ENCODE measurements at places on chromosomes 5 and 9.

DNA sequence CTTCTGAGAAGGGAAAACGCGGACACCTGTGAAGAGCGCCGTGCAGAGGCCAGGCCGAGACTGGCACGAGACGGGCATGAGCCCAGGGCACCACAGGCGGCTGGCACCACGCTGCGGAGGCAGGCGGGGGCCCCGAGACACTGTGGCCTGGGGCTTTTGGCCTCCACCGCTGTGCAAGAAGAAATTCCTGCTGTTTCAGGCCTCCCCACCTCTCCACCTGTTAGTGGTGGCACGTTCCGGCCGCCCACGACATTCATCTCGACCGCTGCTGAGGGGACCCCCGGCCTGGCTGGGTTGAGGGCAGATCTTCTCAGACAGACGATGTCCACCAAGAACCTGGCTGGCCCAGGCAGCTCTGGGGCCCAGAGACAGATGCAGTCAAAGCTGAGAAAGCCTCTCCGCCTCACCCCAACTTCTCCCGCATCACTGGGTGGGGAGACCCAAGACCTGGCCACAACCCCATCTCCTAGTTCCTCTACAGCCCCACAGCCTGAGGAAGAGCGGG lies 11.5 kb downstream of the NACC2 start:
- no peak for DNase-seq

GRCh38 chr9:69035438-69036308 lies at the start of gene FXN:
FXN (plus strand) TSS chr9:69035752; CDS start chr9:69035783, 31 bp downstream.
- DNase-seq = peak; percentile 46

- no peak for DNase-seq
These were observed 228.9 kb upstream of the CD180 start for GRCh38 chr5:67425514-67425913.

GRCh38 chr9:131441441-131441840 lies 47.6 kb downstream of the PRRC2B start:
- DNase-seq = no peak

DNA sequence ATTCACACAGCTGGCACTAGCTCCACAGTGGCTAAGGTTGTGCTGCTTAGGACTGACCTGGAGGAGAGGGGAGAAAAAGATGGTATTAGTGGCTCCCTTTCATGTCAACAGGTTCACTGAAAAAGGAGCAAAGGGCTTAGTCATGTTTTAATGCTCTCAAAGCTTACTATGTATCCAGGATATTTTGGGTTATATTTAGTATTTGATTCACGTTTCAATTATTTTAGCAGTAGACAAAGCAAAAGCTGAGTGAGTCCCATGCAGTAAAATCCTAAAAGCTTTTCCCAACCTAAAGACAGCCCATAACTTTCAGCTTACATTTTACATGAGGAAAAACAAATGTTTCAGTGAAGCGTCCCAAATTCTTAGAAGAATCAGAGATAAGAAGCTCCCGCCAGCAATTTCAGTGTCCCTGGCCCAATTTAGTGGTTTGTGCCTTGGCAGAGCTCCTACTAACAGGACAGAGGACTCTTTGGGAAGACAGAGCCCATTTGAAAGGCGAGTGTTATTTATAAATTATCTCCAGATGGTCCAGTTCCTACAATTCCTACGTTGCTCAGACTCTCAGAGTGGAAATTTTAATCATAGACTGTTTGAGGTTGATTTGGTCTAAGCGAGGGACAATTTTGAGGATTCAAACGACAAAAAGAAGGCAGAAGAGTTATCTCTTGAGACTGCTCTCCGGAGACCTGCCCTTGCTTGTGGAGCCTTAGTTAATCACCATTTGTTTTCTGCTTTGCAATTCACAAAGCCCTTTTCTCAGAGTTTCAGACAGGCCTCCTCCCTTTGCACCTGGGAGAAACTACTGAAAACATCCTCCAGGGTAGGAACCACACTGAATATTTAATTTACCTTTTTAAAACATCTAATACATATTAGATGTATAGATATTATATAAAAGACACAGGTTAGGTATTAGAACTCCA lies 225.0 kb upstream of the ANKRD55 start:
- no peak for DNase-seq

DNA sequence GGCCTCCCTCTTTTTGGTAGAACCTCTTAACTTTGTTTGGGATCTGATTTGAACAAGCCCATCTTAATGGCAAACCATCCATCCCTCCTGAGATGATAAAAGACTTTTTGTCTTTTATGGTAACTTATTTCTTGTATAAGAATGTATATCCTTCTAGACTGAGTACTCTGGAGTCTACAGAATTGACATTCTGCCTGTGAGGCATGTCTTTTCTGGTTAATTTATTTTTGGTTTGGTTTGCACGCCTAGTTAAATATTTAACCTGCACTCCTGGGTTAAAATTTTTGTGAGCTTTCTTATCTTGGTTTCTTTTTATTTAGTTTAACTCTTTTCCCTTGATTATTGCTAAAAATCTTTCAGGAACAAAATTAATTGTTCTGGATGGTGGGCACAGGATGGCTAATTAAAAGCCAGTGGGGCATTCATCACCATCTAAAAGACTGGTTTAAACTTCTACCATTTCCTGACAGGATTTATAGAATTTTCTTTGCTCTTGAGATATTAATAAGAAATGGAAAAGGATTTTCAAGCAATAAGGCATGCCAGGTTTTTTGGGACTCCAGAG lies 50.3 kb downstream of the PHAX start:
- no peak for DNase-seq

DNA sequence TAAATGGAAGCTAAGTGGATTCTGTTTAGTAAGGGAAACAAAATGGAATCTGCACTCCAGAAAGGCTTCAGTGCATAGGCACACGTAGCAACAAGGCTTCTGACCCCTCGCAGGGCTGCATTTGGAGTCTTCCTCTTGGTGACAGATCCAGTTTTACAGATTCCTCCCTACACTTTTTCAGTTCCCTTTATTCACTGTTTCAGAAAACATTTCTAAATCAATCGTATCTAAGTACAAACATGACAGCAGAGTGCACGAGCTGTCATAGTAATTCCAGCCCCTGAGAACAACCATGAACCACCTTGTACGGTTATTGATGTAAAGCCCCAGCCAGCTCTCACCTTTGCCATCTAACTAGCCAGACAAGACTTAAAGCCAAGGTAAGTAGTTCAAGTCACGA lies 491.6 kb downstream of the SEMA5A start:
- no peak for DNase-seq

- no peak for DNase-seq
These were observed 51.7 kb downstream of the IRF1 start for GRCh38 chr5:132438917-132439316.

DNA sequence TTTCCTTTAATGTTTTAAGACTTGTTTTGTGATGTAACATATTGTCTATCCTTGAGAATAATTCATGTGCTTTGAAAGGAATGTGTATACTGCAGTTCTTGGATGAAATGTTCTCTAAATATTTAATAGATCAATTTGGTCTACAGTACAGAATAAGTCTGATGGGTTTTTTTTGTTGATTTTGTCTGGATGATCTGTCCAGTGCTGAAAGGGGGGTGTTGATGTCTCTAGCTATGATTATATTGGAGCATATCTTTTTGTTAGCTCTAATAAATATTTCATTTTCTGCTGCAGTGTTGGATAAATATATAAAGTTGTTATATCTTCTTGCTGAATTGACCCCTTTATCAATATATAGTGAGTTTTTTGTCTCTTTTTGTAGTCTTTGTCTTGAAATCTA lies 269.9 kb upstream of the TUSC1 start:
- DNase-seq = no peak

GRCh38 chr9:35035851-35036701 lies 36.3 kb downstream of the VCP start:
- no peak for DNase-seq

DNA sequence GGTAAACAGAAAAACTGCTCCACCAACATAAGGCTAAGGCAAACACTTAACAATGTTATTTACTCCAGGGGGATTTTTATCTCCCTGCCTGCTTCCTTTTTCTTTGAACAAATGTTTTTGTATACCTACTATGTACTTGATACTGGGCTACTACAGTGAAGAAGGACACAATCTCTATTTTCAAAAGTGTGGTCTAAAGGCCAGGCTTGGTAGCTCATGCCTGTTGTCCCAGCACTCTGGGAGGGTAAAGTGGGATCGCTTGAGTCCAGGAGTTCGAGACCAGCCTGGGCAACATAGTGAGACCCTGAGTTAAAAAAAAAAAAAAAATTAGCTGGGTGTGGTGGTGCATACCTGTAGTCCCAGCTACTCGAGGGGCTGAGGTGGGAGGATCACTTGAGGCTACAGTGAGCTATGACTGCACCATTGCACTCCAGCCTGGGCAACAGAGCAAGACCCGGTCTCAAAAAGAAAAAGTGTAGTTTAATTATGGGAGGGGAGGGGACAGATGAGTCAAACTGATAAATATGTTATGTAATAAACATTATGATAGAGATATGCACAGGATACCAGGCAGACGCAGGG lies 3.3 kb downstream of the STOM start:
- DNase-seq = no peak

DNA sequence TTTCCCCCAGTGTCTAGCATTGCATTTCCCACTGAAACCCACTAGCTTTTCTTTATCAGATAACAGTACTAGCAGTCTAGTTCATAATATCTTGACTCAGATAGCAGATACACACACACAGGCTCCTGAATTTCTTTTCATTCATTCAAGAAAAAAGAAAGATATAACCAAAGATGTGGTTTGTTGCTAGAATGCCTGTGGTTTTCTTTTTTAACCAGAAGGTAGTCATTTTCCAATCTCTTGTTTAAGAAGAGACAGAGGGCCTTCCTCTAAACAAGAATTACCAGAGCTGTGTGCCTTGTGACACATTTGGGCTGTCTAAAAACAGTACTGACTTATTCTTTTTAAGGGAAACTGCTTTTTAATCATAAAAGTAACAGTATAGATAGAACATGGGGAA lies 167.3 kb downstream of the PJA2 start:
- no peak for DNase-seq

DNA sequence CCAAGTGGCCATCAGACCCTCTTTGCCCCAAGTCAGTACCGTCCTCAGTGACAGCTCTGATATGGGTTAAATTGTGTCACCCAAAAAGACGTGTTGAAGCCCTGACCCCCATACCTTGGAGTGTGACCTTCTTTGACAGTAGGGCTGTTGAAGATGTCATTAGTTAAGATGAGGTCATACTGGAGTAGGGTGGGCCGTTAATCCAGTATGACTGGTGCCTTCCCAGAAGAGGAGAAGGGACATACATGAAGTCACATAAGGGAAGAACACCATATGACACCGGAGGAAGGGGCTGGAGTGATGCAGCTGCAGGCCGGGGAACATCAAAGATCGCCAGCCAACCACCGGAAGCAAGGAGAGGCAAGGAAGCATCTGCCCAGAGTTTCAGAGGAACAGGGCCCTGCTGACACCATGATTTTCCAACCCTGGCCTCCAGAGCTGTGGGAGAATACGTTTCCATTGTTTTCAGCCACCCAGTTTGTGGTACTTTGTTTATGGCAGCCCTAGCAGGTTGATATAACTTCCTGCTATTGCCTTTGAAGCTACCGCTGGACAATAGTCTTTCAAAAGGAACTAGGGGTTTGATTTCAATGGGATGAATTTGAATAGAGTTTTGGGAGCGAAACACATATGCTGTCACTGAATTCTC lies 36.4 kb upstream of the CPEB4 start:
- no peak for DNase-seq

DNA sequence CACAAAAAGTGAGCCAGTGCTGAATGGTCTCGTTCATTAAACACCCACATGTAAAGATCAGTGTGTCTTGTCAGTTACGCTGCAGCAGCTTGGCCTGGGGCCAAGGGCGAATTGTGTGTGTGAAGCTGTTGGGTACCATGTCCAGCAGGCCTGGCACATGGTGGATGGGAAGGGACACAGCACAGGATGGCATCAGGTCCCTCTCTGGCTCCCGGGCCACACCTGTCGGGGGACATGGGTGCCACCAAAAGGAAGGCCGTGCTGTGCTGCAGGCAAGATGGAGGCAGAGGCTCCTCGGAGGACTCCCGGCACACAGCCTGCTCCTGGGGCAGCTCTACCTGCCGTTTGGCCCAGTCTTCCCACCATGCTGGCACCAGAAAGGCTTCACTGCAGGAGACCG lies 32.0 kb downstream of the NKD2 start:
- DNase-seq = no peak

DNA sequence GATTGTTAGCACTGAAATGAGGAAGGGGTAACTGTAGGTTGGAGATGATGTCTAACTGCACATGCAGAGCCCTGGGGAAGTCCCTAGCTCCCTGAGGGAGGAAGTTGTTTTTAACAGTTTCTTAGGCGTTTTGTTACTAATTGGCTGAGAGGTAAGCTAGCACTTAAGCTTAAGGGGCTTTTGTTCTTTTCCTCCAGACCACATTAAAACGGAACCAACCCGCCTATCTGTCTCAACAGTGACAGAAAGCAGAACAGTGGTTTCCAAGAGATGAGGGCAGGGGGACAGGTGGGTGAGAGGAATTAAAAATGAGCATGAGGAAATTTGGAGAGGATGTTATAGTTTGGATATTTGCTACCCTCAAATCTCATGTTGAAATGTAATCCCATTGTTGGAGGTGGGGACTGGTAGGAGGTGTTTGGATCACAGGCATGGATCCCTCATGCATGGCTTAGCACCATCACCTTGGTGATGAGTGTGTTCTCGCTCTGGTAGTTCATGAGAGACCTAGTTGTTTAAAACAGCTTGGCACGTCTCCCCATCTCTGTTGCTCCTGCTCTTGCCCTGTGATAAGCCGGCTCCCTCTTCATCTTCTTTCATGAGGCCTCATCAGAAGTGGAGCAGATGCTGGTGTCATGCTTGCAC lies 38.9 kb downstream of the LYRM7 start:
- peak; percentile 32 for DNase-seq

DNA sequence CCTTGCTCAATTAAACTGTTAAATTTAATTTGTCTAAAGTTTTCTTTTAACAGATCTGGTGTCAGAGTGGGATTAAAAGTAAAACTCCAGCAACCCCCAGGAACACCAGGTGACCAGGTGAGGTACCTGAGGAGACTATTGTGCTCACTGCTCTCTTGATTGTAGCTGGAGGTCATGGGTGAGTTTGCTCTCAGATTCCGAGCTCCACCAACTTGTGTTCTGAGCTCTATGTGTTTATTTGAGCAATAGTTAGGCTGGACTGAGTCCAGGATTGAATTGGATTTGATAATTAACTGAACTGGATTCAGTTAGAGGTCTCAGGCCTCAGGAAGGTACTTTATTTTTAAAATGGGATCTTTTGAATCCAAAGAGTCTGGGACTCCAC lies 17.9 kb upstream of the SCGB3A2 start:
- DNase-seq = no peak

GRCh38 chr9:86458191-86458855 lies 104.1 kb upstream of the TUT7 start:
- DNase-seq = no peak

GRCh38 chr9:115000217-115000639 lies 69.8 kb upstream of the TNFSF8 start:
- no peak for DNase-seq

- no peak for DNase-seq
These were observed 10.8 kb upstream of the ADRA1B start for GRCh38 chr5:159905496-159905895.

Data from stimulated activated CD4-positive, alpha-beta T cell treated with anti-CD3 and anti-CD28 coated beads, TNF-alpha, amount 100 ng/mL, for 1 hour (primary cell).